ENCODE measurements at places on chromosomes 12 and 14.

DNA sequence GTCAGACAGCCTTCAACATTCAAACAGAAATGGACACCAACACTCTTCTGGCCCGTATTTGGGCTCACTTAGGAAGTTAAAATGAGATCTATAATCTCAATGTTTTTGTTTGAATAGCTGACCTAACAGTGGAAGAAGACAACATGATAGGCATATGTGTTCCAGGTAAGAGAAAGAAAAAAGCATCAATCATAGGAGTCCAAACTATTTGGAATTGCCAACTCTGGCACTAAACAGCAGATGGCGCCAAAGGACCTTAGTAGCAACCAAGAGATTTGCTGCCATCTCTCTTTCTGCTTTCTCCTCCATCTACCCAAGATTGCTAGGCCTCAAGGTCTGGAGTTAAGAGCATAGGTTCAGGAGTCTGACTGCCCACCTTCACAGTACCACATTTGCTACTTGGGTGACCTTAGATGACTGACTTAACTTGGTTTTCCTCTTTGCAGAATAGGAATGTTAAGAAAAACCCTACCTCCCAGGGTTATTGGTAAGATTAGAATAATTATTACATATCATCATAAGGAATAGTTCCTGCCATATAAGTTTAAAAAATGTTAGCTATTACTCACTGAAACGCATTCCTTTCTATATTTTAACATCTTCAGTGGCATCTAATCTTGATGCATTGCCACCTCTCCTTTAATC is 30.2 kb downstream of the PEX5 start:
- DNase-seq, result peak; percentile 39

- no peak for DNase-seq
Measured at GRCh38 chr12:119565404-119565803, 28.2 kb upstream of the TMEM233 start.

GRCh38 chr12:117805865-117806264 is 162.9 kb downstream of the KSR2 start:
- DNase-seq, result no peak

GRCh38 chr12:129002427-129002826 is 149.1 kb downstream of the GLT1D1 start:
- no peak for DNase-seq

GRCh38 chr14:37320106-37320505 is 122.4 kb downstream of the MIPOL1 start:
- no peak for DNase-seq

DNA sequence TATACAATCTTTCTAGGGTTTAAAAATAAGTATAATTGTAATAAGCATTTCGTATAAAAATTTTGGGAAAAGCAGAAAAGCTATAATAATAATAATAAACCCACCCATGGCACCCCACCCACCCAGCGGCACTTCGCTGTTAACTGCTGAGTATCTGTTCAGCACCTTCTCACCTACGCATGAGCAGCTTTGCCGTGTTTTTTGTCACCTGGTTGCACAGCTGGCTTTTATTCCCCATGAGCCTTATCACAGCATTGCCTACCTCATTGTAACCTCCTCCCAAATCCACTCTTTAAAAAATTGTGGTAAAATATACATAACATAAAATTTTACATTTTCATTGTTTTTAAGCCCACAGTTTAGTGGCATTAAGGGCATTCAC is 34.7 kb downstream of the CYP46A1 start:
- DNase-seq, result no peak

DNA sequence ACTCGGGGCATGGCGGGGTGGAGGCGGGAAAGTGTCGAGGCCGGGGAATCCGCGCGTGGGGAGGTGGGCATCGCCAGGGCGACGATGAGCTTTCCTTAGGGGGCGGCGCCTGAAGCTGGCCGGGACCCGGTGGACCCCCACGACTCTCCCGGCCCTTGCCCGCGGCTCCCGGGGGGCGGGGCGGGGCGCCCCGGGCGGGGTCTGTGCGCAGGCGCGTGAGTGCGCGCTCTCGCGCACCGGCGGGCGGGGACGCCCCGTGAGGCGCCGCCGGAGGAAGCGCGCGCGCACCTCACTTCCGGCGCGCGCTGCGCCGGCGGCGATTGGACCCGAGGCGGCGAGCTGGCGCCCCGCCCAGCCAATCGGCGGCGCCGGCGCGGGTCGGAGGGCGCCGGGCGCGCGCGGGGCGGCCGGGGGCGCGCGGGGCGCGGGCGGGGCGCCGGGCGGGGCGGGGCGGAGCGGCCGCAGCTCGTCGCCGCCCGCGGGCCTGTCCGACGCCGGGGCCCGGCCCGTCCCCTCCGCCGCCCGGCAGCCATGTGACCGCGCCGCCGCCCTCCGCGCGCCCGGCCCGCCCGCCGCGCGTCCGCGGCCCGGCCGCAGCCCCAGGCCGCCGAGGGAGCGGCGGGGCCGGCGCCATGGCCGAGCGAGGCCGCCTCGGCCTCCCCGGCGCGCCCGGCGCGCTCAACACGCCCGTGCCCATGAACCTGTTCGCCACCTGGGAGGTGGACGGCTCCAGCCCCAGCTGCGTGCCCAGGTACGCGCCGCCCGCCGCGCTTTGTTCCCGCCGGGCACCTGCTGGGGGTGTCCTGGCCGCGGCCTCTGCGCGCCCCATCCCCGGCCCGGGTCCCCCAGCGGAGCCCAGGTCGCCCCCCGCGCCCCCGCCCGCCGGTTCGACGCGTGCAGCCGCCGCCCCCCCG is at the start of gene PACS2:
Gene PACS2, plus strand, starts transcription at position 462 of the 914 bp plus-strand sequence. Its CDS starts 171 bp downstream, at position 633.
- peak; percentile 82 for DNase-seq

GRCh38 chr12:52278575-52279421 is 4.4 kb downstream of the KRT86 start:
- DNase-seq, result peak; percentile 38
